ENCODE measurements at places on chromosomes 12 and 14.

DNA sequence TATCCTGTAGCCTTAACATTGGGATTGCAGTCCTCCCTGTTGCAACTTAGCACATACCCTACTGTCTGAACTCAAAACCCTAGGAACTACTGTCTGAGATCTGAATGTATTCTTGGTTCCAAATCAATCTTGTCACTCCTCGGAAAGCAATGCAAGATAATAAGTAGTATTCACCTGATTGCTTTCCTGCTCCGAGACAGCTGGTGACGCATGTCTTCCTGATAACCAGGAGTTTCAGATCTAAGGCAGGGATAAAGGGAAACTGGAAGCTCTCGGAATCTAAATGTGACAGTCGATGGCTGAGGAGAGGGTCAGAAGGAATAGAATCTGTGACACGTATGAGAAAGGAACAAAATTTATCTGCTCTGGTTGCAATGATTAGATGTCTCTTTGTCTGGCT is 67.6 kb downstream of the RMST start:
- H3K27ac ChIP-seq: no peak overlapping the region
- no peaks in the 10 kb centered on the region for H3K4me1 ChIP-seq
- H3K27me3 ChIP-seq: no peaks in the 10 kb centered on the region
- H3K36me3 ChIP-seq: no peaks in the 10 kb centered on the region

- H3K27ac ChIP-seq: no peak overlapping the region
- no peak for DNase-seq
- no peak overlapping the region for H3K4me3 ChIP-seq
- H3K4me1 ChIP-seq: no peaks in the 10 kb centered on the region
Measured at GRCh38 chr12:130703733-130704375, 12.2 kb downstream of the RIMBP2 start.

DNA sequence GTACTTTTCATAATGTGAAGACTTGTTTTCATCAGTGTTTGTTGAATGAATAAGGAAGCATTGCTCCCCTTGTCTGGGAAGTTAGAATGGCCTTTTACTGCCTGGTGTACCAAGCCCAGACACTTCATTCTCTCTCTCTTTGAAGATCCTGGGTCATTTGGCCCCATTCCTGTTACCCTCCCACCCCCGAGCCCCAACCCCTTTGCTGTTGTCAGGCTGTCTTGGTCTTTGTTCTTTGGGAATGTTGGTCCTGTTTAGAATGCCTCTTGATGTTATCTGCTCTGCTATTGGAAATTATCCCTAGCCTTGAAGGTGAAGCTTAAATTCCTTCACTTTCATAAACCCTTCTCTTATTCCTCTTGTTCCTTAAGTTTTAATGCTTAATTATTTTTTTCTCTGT is 13.8 kb downstream of the DERA start:
- peaks cover 3% of the 10 kb centered on the region for H3K4me1 ChIP-seq
- H3K4me3 ChIP-seq: no peak overlapping the region
- H3K36me3 ChIP-seq: no peaks in the 10 kb centered on the region
- no peak overlapping the region for H3K27ac ChIP-seq

GRCh38 chr14:63705561-63706070 is 22.2 kb downstream of the SGPP1 start:
- no peak overlapping the region for H3K27ac ChIP-seq
- no peaks in the 10 kb centered on the region for H3K4me1 ChIP-seq
- no peaks in the 10 kb centered on the region for H3K36me3 ChIP-seq
- H3K4me3 ChIP-seq: no peak overlapping the region
- DNase-seq: no peak
- H3K27me3 ChIP-seq: no peaks in the 10 kb centered on the region

GRCh38 chr14:84646786-84647500 is 883.0 kb upstream of the FLRT2 start:
- H3K4me3 ChIP-seq: no peak overlapping the region
- no peak for DNase-seq
- no peak overlapping the region for H3K27ac ChIP-seq
- no peaks in the 10 kb centered on the region for H3K4me1 ChIP-seq

DNA sequence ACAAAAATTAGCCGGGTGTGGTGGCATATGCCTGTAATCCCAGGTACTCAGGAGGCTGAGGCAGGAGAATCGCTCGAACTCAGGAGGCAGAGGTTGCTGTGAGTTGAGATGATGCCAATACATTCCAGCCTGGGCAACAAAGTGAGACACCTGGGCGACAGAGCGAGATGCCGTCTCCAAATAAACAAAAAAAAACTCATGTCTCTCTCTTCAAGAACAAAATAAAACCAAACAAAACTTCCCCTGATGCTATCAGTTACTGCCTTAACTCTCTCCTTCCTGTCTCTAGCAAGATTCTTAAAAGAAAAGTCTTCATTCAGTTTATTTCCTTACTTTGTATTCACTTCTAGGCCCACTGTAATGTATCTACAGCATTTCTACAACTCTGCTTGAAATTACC is 20.8 kb downstream of the KLHL28 start:
- DNase-seq: no peak
- no peak overlapping the region for H3K27ac ChIP-seq

DNA sequence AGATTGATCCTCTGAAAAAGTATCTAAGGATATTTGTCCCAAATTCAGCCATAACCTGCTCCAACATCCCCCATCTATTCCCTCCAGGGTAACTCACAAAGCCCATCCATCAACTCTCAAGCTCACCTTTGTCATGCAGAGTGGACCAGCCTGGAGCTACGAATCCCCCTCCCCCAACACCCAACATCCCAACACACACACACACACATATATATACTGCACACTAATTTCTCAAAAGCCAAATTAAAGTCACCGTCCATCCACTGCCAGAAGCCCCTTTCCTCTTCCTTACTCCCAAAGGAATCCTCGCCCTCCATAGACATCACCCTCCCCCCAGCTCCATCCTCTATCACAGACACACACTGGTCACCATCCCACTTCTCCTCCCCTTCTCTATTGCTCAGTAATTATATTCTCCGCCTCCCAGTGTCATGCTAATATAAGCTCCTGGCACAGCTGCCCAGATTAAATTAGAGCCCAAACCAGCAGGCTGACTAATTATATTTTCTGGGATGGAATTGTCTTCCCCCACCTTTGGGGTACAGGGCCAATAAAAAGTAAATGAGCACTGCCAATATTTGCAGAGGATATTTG is 13.5 kb upstream of the TESPA1 start:
- no peaks in the 10 kb centered on the region for H3K36me3 ChIP-seq
- H3K4me3 ChIP-seq: no peak overlapping the region
- no peaks in the 10 kb centered on the region for H3K27me3 ChIP-seq

- no peaks in the 10 kb centered on the region for H3K36me3 ChIP-seq
- no peaks in the 10 kb centered on the region for H3K27me3 ChIP-seq
- no peak overlapping the region for H3K27ac ChIP-seq
- DNase-seq: no peak
- H3K4me1 ChIP-seq: peaks cover 5% of the 10 kb centered on the region
Measured at GRCh38 chr14:96568621-96569020, 66.4 kb downstream of the PAPOLA start.

All from iPS DF 6.9 (cell line).